NCI-H1694 treated with DMSO at 0.1 percent for 48 hours (cell line): ENCODE measurements at places on chromosomes 1 and 21.

DNA sequence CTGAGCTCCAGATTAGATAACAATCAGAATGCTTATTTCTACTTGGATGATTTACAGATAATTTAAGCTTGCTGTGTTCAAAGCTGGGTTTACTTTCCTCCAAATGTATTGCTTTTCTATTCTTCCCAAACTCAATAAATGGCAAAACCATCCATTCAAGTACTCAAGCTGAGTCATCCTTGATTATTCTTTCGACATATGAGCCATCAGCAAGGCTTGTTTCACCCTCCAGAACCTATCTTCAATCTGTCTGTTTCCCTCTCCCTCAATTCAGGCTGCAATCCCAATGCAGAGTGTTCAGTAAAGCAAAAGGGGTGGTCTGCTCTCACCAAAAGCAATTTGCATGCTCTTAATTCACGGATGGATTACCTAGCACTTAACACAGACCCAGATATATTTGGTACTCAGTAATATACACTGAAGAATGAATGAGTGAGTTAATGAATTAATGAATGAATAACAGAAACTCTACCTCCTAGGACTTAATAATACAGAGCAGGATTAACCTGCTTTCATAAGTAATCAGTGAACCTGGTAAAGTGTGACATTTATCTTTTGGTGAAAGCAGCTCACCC is 41.9 kb downstream of the DDR2 start:
- DNase-seq: no peak

DNA sequence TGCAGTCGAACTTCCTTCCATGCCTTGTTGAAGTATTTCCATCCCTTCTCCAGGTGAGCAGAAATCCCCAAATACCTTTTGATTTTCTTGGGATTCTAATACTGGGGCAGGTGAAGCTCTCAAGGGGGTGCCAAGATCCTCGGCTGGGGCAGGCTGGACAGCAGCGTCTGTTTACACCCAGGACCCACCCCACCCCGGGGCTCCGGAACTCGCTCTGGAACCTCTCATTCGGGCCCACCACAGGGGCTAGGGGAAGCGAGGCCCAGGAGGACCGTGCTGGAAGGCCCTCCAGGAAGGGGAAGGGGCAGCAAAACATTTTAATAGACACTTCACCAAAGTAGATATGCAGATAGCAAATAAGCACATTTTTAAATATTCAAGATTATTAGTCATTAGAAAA is 161.9 kb upstream of the GORAB start:
- no peak for DNase-seq

DNA sequence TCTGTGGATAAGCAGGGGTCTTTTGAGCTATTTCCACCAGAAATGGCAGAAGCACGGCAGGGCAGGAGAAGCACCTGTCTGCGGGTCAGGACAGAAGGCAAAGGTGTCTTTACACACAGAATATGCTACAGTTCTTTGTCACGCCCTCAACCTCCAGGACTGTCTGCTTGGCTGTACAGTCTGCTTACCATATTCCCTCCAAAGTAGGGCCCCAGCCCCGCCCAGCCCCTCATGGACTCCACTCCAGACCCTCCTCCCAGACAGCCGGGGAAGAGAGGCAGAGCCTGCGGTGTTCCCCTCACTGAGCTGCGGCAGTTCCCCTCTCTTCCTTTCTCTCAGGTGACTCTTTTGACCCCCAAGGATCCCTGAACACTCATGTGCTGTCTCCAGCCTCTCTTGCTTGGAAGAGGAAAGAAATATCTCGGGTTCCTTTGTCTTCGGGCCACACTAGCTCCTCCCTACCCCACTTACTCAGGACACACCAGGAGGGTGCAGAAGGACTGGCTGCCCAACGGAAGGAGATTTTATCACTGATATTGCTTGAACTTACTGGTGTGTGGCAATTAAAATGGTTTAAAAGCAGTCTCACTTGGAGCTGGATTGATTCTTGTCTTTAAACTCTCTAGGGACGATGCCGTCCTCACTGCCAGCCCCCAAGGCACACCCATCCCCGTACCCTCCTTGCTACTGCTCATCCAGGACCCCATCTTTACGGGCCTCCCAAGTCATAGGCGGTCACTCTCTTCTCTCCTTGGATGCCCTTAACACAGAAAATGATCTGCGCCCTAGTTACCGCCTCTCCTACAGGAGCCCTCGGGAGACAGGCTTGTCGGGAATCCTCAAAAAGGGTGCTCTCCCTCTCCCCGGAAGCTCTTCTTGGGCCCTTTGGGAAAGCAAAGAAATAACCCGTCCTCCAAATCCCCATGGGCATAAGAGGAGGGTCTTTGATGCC is 169.7 kb downstream of the TOMM20 start:
- no peak for DNase-seq

- DNase-seq: peak; percentile 2
These were observed 12.1 kb downstream of the EPHA10 start for GRCh38 chr1:37752583-37753471.

GRCh38 chr1:19311503-19311930 is 427 bp downstream of the AKR7A2 start:
- DNase-seq: no peak

DNA sequence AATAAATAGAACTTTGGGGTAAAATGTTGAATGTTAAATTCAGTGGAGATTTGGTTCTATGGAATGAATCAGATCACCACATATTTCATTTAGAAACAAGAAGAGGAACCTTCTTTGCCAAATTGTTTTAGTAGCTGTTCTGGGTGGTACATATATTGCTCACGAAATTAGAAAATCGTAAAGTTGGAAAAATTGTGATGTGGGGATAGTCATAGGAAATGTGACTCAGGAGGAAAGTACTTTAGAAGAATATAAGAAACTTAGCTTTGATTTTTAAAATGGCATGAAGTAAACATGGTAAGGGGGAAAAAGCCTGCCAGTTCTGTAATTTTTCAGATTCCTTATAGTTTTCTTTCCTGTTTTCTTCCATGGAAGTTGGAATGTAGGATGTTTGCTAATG is 27.4 kb downstream of the RRP15 start:
- DNase-seq: no peak

GRCh38 chr21:29351691-29352090 is 53.0 kb downstream of the BACH1 start:
- DNase-seq: no peak

GRCh38 chr1:55980582-55980981 is 598.8 kb downstream of the PLPP3 start:
- no peak for DNase-seq

DNA sequence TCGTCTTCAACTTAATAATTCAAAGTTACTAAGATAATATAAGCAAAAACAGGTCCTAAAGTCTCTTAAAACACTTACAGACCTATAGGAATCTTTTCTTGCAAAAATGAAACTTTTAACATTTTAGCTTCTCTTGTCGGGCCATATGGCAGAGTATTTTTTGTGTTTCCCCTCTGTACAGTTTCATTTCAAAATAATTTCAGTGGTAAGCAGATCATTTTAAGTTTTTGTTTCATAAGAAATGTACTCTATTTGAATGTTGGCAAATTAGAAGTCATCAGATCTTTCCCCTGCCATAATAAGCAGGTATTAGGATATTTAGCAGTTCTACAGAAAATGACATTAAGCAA is 37.9 kb downstream of the RGL1 start:
- DNase-seq: peak; percentile 12

GRCh38 chr1:220336391-220337031 is 64.3 kb upstream of the RAB3GAP2 start:
- DNase-seq: no peak

DNA sequence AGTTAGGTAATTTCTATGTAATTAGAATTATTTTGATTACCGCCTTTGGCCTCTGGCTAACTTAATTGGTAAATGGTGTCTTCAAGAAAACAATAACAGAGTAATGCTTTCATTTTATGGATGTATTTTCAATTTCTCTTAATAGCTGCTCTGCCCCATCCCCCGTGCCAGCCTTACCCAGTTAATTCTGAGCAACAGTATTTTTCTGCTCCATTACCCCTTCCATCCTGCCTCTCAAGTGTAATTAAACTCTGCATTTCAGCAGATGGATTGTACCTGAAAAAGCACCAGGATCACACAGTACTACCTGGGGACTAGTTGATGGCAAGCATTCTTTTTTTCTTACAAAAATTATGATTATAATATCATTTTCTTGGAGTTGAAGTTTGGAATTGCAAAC is 104.2 kb downstream of the KIAA0319L start:
- DNase-seq: no peak

- no peak for DNase-seq
These were observed 35.7 kb upstream of the ERRFI1 start for GRCh38 chr1:8061673-8062386.

DNA sequence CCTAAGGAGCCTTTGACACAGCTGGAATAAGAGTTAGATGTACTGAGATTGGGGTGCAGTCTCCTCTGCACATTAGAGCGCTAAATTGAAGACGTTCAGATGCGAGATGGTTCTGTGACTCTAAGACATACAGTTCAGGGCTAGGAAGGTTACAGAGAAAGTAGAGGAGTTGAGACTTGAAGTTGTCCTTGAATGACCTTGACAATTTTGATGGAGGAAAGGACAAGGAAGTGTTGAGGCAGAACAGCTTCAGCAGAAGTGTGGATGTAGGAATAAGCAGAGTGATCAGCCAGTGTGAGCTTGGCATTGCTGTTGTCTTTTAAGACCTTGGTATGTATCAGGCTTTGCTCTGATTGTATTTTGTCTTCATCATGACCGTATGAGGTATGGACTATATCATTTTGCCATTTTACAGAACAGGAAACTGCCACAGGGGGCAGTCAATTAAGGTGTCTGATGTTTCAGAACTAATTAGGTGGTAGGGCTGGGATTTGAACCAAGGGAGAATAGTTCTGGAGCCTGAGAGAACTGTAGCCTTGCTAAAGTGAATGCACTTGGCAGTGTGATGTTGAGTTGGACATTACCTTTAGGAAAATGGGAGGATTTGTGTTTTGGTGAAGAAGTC is 9.2 kb downstream of the TTF2 start:
- no peak for DNase-seq

DNA sequence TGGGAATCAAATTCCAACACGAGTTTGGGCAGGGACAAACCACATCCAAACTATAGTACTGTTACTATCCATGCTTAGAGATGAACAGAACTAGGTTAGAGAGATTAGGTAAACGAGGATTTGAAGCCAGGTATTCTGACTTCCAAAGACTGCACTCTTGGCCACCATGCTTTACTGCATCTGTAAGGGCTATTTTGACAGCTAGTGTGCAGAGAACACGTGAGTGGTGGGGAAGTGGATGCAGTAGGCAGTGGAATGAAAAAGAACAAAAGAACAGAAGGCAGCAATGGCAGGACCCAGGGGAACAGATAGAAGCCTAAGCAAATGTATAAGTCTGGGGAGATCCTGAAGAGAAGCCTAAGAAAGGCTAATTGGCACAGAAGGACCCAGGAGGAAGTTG is 59.1 kb upstream of the GJA8 start:
- DNase-seq: no peak

GRCh38 chr1:36464605-36465393 is 615 bp upstream of the MRPS15 start:
- no peak for DNase-seq
